ENCODE measurements at places on chromosomes 12 and 14.

GRCh38 chr12:104460041-104460719 lies 3.4 kb downstream of the CHST11 start:
- DNase-seq: no peak

DNA sequence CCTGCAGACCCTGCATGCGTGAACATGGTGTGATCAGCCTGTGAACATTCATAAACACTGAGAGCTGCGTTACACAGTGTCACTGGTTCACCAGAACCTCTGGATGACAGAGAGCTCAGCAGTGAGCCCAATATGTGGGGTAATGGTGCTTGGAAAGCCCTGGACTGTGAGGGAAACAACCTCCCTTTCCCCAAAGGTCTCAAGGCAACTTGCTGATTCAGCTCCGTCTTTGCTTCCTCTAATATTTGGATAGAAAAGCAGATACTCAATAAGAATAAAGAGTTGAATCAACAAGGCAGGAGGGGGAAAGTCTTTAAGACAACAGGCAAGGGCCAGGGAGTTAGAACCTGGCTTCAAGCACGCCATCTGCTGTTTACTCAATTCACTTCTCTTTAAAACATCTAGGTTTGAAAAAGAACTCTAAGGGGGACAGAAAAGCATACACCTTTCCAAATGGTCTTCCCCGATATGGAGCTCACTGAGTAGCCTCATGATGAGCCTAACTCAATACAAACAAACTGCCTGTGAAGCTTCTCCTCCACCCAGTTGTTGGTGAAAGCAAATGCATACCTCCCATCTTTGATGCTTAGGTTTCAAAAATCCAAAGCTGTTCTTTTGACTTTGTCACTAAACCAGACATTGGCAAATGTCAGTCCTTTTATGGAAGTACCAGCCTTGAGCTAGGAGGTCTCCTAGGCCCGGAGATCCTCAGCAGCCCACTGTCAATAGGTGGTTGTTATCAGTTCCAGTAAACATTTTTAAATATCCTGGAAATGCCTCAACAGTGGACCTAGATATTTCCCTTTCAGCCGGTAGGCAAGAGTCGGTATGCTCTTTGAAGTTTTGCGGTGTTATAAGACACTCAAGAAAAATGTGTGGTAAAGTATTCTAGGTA lies 76.1 kb downstream of the SAMD4A start:
- no peak for DNase-seq

DNA sequence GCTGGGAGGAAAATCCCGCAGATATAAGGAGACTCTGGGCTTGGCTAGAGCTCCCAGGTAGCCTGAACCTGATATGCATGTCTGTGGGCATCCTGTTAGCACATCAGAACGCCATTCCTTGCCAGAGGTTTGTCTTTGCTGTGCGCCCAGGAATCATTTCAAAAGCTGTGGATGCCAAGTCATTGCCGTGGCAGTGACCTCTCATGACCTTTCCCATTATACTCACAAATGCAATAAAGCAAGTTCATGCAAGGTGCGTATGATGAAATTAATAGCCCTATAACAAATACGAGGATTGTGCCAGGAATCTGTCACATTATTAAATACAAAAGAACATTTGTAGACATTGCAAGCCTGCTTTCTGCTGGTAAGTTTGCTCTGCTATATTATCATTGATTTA lies 229.1 kb upstream of the PELI2 start:
- DNase-seq: no peak

DNA sequence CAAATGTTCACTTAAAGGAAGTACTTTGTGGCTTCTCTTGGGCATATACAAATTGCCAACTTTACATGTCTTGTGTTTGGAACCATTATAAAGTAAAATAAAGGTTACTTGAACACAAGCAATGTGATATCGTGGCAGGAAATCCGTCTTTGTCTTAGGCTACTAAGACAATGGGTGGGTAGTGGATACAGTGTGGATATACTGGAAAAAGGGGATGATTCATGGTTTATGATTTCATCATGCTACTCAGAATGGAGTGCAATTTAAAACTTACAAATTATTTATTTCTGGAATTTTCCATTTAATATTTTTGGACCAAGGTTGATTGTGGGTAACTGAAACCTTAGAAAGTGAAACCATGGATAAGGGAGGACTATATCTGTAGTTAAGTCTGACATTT lies 48.4 kb downstream of the MYRFL start:
- no peak for DNase-seq

DNA sequence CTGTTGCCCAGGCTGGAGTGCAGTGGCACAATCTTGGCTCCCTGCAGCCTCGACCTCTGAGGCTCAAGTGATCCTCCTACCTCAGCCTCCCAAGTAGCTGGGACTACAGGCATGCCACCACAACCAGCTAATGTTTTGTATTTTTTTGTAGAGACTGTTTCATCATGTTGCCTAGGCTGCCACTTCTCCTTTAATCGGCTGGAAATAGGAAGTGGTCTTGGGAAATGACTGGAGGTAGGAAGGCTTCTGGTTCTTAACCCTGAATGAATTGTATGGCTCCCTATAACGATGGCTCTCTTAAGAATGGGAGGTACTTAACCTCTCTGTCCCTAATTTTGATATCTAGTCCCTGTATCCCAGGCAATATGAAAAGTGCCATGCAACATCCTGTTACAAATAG lies 113.9 kb upstream of the USP15 start:
- no peak for DNase-seq

All from germinal center (tissue), 1 donor.